T-cell (primary cell): ENCODE measurements at places on chromosomes 2 and 18. TPM values are rescaled to one million over a fixed set of nuclear protein-coding genes. Genes with fewer than 3 reads are reported as not detected.

- DNase-seq = no peak
- no peaks in the 10 kb centered on the region for H3K4me1 ChIP-seq
- H3K27me3 ChIP-seq = no peaks in the 10 kb centered on the region
Measured at GRCh38 chr2:15952451-15953146, 12.2 kb downstream of the MYCN start.

DNA sequence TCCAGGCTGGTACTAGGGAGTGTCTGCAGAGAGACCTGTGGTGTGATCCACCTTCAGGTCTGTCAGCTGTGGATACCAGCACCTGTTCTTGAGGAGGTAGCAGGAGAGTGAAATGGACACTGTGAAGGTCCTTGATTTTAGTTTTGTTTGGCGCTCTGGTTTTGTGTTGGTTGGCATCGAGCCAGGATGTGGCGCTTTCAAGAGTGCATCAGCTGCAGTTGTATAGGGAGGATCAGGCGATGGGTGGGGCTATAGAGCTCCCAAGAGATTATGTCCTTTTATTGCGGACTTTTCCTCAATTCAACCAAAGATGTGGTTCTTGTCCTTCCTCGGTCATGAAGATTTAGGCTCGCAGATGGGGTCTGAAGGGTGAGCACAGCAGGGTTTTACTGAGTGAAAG is 37.5 kb downstream of the SLC39A10 start:
- no peaks in the 10 kb centered on the region for H3K36me3 ChIP-seq
- DNase-seq = no peak
- H3K27me3 ChIP-seq = no peaks in the 10 kb centered on the region
- H3K4me1 ChIP-seq = no peaks in the 10 kb centered on the region
- H3K4me3 ChIP-seq = no peak overlapping the region

DNA sequence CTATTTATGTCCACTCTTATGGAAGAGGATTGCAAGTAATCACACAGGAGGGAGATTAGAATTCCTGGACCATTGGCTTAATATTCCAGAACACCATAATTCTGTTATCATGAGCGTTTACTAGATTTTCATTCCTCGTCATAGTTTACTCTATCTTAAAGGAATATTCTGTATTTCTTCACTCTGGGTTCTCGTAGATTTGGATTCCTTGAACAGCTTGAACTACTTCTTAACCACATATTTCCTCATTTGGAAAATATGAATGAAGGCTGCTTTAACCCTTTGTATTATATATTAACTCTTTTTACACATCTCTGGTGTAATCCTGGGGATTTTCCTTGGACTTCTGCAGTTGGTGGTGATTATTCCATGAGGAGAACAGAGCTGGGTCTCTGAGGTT is 46.3 kb upstream of the CCBE1 start:
- no peaks in the 10 kb centered on the region for H3K4me1 ChIP-seq
- no peaks in the 10 kb centered on the region for H3K27me3 ChIP-seq
- DNase-seq = no peak
- no peaks in the 10 kb centered on the region for H3K36me3 ChIP-seq

- no peaks in the 10 kb centered on the region for H3K4me1 ChIP-seq
- DNase-seq = no peak
- no peak overlapping the region for H3K4me3 ChIP-seq
Measured at GRCh38 chr2:145068509-145068908, 548.6 kb upstream of the ZEB2 start.

- no peaks in the 10 kb centered on the region for H3K36me3 ChIP-seq
- no peaks in the 10 kb centered on the region for H3K4me1 ChIP-seq
- H3K27me3 ChIP-seq = peaks cover 8% of the 10 kb centered on the region
- DNase-seq = no peak
- H3K4me3 ChIP-seq = no peak overlapping the region
Measured at GRCh38 chr2:200122683-200123082, 167.3 kb downstream of the MAIP1 start.

PLEKHH2 gene
- 2.6 TPM for total RNA-seq

ZNG1B gene
- total RNA-seq = 31.3 TPM

SLC11A1 gene
- 1.2 TPM for total RNA-seq

TUBA3D gene
- total RNA-seq = not detected

ESPNL gene
- 0.10 TPM for total RNA-seq

RNASEH1 gene
- total RNA-seq = 25.2 TPM
